ENCODE measurements at places on chromosomes 5 and 9. TPM values are rescaled to one million over a fixed set of nuclear protein-coding genes. Genes with fewer than 3 reads are reported as not detected.

GRCh38 chr9:124477648-124478285 is 27.5 kb downstream of the ADGRD2 start:
- H3K36me3 ChIP-seq, result no peaks in the 10 kb centered on the region
- no peak overlapping the region for H3K27ac ChIP-seq
- no peaks in the 10 kb centered on the region for H3K4me1 ChIP-seq
- H3K27me3 ChIP-seq, result peaks cover 14% of the 10 kb centered on the region
- DNase-seq, result no peak

IL3 gene
- not detected for total RNA-seq

DNA sequence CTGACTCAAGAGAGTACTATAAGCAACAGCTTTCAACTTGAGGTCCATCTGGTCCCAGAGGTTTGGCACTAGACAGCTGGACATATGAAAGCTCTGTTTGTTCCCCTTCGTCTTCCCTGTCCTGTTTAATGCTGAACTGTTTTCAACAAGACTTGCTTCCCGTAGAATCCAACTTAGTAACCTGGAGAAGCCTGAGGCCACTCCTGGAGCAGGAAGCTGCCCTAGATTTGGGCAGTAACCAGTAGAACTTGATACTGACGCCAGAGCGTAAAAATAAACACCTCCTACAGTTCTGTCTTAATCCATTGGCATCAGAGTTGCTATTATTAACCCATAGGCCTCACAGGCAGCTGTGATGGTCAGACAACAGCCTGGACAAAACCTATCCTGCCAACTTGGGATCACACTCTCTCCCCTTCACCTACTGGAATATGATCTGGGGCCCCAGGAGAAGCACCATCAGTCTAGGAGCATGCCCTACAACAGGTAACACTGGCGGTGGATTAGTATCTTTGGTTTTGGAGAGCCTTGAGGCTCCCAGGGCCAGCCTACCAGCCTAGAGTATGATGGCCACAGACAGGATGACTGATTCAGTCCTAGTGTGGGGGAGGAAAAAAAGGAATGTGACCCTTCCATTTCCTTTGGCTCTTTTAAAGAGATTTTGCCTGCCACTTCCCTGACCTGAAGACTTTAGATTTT is 29.2 kb downstream of the RUSC2 start:
- no peak overlapping the region for H3K4me3 ChIP-seq
- H3K36me3 ChIP-seq, result no peaks in the 10 kb centered on the region
- peaks cover 3% of the 10 kb centered on the region for H3K27me3 ChIP-seq
- no peak for DNase-seq
- no peak overlapping the region for H3K27ac ChIP-seq
- H3K4me1 ChIP-seq, result no peaks in the 10 kb centered on the region

- peaks cover 76% of the 10 kb centered on the region for H3K36me3 ChIP-seq
- H3K27me3 ChIP-seq, result no peaks in the 10 kb centered on the region
- H3K4me1 ChIP-seq, result peaks cover 12% of the 10 kb centered on the region
- peak overlapping the region; percentile 87 for H3K27ac ChIP-seq
These were observed 96.5 kb downstream of the EHMT1 start for GRCh38 chr9:137715321-137715720.

SAPCD2 gene
- 30.0 TPM for total RNA-seq

LHFPL2 gene
- 2.4 TPM for total RNA-seq

GRCh38 chr9:137482094-137482781 is 23.1 kb upstream of the NSMF start:
- H3K27me3 ChIP-seq, result no peaks in the 10 kb centered on the region
- no peak overlapping the region for H3K27ac ChIP-seq
- peaks cover 8% of the 10 kb centered on the region for H3K4me1 ChIP-seq
- H3K36me3 ChIP-seq, result no peaks in the 10 kb centered on the region

- H3K36me3 ChIP-seq, result no peaks in the 10 kb centered on the region
- H3K27ac ChIP-seq, result no peak overlapping the region
- H3K4me3 ChIP-seq, result no peak overlapping the region
- no peaks in the 10 kb centered on the region for H3K4me1 ChIP-seq
These were observed 14.5 kb upstream of the COL27A1 start for GRCh38 chr9:114140850-114141249.

GRCh38 chr5:6480133-6481051 is 31.7 kb downstream of the UBE2QL1 start:
- H3K4me1 ChIP-seq, result no peaks in the 10 kb centered on the region
- H3K27me3 ChIP-seq, result peaks cover 3% of the 10 kb centered on the region
- no peak for DNase-seq
- no peak overlapping the region for H3K27ac ChIP-seq
- no peaks in the 10 kb centered on the region for H3K36me3 ChIP-seq
- no peak overlapping the region for H3K4me3 ChIP-seq

GRCh38 chr5:87302061-87302460 is 34.4 kb downstream of the RASA1 start:
- H3K27ac ChIP-seq, result no peak overlapping the region
- H3K4me3 ChIP-seq, result no peak overlapping the region
- H3K27me3 ChIP-seq, result no peaks in the 10 kb centered on the region

- no peak overlapping the region for H3K4me3 ChIP-seq
- no peaks in the 10 kb centered on the region for H3K36me3 ChIP-seq
- no peaks in the 10 kb centered on the region for H3K27me3 ChIP-seq
These were observed 1646.6 kb downstream of the MAT2B start for GRCh38 chr5:165152058-165152457.

GRCh38 chr9:137478962-137479861 is 20.1 kb upstream of the NSMF start:
- H3K27me3 ChIP-seq, result no peaks in the 10 kb centered on the region
- no peak overlapping the region for H3K27ac ChIP-seq
- DNase-seq, result no peak
- H3K4me1 ChIP-seq, result peaks cover 8% of the 10 kb centered on the region
- peaks cover 8% of the 10 kb centered on the region for H3K36me3 ChIP-seq

DNA sequence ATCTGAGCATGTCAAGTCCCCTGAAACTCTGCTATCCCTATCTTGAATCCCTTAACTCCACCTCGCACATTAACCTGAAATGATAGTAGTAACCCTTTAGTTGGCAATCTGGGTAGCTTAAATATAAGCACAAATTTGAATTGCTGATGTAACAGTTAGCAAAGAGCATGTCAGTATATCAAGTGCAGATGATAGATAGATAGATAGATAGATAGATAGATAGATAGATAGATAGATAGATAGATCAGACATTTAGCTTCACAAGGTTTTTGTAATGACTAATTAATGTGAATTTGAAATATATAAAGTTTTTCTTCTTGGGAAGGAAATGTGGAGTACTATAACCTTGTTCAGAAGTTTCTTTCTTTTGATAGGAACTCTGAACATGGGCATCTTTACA is 30.4 kb upstream of the KIF2A start:
- no peaks in the 10 kb centered on the region for H3K27me3 ChIP-seq
- DNase-seq, result no peak
- H3K36me3 ChIP-seq, result peaks cover 22% of the 10 kb centered on the region
- peaks cover 24% of the 10 kb centered on the region for H3K4me1 ChIP-seq

GRCh38 chr5:8209500-8209899 is 340.6 kb downstream of the MTRR start:
- H3K27ac ChIP-seq, result no peak overlapping the region
- no peak for DNase-seq
- H3K4me1 ChIP-seq, result no peaks in the 10 kb centered on the region
- no peak overlapping the region for H3K4me3 ChIP-seq
- no peaks in the 10 kb centered on the region for H3K27me3 ChIP-seq
- H3K36me3 ChIP-seq, result no peaks in the 10 kb centered on the region

GRCh38 chr5:118596255-118596654 is 392.1 kb downstream of the DTWD2 start:
- DNase-seq, result no peak
- H3K27ac ChIP-seq, result no peak overlapping the region
- H3K27me3 ChIP-seq, result no peaks in the 10 kb centered on the region
- no peaks in the 10 kb centered on the region for H3K4me1 ChIP-seq

DNA sequence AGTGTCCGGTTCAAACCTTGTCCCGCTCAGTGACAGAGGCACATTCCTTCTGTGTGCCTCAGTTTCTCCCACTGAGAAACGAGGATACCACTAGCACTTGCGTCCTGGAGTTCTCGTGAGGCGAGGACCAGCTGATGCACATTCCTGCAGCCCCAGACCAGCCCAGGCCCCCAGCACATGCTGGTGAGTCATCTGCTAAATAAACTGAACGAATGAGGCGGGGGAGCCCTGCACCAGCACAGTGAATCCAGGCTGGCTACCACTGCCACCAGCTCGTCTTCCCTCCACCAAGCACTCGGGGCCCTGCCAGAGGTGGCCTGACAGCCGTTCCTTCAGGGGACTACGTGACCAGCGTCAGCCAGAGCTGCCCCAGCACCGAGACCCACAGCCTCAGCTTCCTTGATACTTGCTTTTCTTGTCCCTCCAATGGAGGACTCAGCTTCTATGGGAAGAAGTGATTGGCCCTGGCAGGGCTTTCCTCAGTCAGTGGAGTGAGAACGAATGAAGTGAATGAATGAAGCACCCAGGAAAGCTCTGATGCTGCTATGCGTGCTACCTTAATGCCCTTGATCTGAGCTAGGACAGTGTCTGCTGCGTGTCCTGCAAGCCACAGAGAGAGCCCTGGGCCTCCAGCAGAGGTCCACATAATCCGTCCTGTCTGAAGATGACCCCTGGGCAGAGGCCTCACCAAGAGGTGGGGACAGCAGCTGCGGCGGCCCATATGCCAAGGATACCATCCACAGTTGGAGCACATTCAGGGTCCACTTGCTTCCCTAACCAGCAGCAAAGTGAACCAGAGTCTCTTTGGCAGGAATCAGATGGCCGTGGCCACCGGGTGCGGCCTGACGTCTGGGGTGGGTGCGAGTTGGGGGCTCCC is 13.5 kb upstream of the BARX1 start:
- peaks cover 20% of the 10 kb centered on the region for H3K27me3 ChIP-seq
- H3K36me3 ChIP-seq, result no peaks in the 10 kb centered on the region
- H3K27ac ChIP-seq, result no peak overlapping the region
- DNase-seq, result no peak
- H3K4me1 ChIP-seq, result no peaks in the 10 kb centered on the region

DNA sequence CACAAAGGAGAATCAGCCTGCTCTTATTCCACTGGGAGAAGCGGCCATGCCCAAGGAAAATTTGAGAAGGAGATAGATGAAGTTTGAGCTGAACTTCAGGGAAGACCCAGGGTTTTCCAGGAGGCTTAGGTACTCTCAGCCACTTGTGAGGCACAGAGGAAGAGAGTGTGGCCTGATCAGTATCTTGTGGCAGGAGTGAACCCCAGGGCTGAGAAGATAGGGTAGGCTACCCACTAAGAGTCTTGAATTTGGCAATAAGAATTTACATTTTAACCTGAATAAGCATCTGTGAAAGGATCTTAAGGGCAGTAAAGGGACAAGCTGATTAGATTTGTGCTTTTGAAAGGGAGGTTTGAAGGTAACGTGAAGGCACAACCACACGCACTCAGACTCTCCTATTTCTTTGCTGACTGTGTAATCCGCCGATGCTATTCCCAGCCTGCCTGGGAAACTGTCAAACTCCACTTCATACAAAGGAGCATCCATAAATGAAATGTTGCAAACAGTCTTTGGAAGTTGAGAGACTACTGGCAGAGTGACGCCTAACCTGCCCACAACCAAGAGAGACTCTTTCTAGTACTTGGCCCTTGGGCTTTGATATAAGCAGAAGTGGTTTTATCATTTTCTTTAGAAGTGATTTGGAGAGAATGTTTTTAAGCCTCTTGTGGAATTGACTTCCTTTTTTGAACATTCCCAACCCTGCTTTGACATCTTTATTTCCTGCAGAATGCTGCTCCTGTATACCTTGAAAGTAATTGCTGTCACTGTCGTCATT is 108.2 kb upstream of the VCAN start:
- no peak overlapping the region for H3K27ac ChIP-seq
- H3K36me3 ChIP-seq, result no peaks in the 10 kb centered on the region
- no peaks in the 10 kb centered on the region for H3K4me1 ChIP-seq
- no peak overlapping the region for H3K4me3 ChIP-seq

Measured in activated naive CD8-positive, alpha-beta T cell treated with anti-CD3 and anti-CD28 coated beads, Interleukin-2, amount 10 ng/mL, durations not matched to agents 7 days and 5 days (primary cell).